ENCODE measurements at places on chromosomes 4 and X.

DNA sequence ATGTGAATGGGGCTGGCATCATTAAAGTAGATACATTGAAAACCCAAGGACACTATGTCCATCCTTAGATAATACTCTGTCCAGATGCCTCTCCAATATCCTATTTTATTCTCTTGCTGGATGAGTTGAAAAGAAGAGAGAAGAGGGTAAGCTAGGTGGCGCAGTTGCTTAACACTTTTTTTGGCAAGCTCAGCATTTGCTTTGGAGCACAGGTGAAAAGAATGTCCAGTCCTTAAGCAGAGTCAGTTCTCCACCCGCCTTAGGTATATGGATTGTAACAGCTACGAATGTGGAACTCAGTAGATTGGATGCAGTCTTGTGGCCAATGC is 208.4 kb downstream of the NWD2 start:
- peak; percentile 12 for DNase-seq

DNA sequence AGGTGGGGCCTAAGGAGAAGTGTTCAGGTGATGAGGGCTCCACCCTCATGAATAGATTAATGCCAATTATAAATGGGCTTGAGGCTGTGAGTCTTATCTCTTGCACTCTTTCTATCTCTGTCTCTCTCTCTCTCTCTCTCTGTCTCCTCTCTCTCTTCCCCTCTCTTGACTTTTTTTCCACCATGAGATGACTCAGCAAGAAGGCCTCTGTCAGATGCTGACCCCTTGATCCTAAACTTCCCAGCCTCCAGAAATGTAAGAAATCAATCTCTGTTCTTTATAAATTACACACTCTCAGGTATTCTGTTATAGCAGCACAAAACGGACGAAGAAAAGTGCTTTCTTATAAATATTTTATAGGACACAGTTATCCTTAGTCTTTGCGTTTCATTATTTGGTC is 184.9 kb upstream of the PCDH7 start:
- no peak for DNase-seq

DNA sequence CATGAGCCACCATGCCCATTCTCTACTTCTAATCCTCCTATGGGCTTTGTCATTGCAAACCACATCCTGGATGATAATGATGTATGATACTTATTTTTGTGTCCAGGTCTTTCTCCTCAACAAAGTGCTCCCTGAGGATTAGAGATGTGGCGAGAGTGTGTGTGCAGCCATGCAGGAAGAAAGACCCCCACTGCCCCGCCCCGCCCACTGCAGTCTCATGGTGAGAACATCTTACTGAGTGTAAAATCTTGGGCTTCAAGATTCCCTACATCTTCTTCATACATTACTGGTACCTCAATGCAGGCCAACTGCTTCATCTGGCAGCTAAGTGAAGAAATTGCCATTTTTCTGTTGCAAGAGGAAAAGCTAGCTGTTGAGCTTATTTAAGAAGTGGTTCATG is 25.9 kb upstream of the MAP3K15 start:
- no peak for DNase-seq

GRCh38 chrX:118989886-118990285 is 15.5 kb downstream of the LONRF3 start:
- no peak for DNase-seq

DNA sequence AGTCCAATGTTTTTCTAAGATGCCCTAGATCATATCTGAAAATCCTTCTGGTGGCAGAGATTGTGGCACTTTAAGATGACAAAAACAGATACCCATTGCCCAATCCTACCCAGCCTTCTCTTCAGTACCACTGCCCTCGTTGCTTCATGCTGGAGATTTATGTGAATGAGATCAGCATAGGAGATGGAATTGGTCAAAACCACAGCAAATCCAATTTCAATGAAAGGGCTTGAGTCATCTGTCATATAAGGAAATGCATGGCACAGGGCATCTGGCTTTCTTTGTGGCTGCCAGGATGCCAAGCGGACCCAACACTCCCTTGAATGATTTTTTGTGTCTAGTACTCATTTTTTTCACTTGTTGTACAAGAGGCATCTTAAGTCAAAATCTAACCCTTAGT is 16.8 kb downstream of the AFF2 start:
- no peak for DNase-seq

DNA sequence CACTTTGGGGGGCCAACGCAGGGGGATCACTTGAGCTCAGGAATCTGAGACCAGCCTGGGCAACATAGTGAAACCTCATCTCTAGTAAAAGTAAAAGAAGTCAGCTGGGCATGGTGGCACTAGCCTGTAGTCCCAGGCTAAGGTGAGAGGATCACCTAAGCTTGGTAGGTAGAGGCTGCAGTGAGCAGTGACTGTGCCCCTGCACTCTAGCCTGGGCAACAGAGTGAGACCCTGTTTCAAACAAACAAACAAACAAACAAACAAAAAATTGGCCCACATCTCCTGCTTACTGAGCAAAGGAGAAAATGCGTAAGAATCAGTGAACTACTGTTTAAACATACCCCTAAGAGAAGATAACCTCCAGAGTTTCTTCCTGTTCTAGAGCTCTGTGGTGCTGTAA is 85.3 kb downstream of the FRYL start:
- DNase-seq = no peak

DNA sequence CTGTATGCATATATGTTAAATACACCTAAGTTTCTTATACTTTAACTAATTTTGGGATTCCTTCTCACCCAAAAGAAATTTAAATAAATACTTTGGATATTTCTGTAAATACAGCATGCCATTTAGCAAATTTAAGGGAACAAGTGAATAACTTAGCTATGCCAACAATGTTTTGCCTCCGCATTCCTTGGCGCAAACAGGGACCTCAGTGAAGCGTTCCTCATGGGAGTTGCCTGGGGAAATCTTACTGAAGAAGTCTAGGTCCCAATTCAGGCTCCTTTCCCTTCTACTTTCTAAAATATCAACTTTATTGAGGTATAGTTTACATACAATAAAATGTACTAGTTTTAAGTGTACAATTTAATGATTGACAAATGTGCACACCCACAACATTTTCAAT is 25.0 kb downstream of the COL4A5 start:
- no peak for DNase-seq

DNA sequence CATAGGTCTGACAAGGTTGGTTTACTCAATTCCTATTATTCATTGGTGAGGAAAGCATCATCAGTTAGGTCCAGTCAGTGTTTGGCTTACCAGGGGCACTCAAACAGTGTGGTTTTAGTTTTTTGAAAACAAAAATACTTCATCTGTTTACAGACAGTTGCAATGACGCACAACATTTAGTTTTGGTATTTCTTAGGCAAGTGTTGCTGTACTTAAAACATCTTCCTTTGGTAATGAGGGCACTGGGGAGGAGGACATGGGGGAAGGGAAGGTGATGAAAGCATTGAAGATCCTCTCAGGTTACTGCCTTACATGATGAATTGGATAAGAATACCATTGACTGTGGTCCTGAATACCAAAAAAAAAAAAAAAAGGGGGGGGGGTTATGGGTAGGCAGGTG is 93.7 kb upstream of the MAOA start:
- no peak for DNase-seq

DNA sequence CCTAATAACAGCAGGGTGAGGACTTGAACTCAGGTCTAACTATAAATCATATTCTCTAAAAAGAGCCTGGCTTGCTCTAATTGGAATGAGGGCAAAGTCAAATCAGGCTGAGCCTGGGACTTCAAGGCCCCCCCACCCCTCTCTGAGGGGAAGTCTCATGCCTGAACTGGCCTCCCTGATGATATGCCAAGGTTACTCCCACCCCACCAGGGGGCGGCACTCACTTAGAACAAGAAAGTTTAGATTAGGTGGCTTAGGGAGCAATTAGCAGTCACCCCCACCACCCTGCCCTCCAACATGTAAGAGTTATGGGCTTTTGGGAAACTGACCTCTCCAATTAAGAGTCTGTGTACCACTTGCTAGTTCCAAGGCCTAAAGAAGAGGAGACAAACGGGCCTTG is 2.7 kb downstream of the FOXO4 start:
- DNase-seq = peak; percentile 41

DNA sequence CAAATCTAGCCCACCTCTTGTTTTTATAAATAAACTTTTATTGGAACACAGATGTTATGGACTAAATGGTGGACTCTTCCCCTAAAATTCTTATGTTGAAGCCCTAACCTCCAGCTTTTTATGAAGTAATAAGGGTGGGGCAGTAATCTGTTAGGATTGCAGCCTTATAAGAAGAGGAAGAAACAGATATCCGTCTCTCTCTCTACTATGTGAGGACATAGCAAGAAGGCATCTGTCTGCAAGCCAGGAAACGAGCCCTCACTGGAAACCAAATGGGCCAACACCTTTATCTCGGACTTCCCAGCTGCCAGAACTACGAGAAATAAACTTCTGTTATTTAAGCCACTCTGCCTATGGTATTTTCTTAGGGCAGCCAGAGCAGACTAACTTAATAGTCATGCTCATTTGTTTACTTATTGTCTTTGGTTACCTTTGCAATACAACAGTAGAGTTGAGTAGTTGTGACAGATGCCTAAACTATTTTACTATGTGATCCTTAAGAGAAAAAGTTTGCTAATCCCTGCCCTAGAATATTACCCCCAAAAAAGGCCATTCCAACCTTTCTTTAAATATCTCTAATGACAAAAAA is 67.4 kb downstream of the MANBA start:
- DNase-seq = no peak

GRCh38 chrX:150525061-150525919 is 43.1 kb upstream of the MTM1 start:
- no peak for DNase-seq

DNA sequence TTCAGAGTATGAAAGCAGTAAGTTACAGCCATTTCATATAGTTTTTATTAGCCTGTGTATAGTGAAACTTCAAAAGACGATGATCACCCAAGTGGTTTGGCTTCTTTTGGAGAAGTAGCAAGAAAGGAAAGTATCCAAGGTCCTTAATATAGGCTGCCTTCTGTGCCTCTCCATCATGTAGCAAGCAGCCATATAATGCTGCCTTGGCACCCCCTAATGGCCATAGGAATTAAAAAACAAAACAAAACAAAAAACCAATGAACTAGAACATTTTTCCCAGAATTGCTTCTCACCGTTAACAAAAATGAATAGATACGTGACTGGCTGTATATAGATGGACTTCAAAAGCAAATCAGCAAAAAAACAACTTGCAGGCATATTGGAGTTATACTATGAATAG is 18.9 kb downstream of the LAMP2 start:
- DNase-seq = no peak

GRCh38 chr4:99013402-99013843 is 17.9 kb downstream of the METAP1 start:
- DNase-seq = no peak

DNA sequence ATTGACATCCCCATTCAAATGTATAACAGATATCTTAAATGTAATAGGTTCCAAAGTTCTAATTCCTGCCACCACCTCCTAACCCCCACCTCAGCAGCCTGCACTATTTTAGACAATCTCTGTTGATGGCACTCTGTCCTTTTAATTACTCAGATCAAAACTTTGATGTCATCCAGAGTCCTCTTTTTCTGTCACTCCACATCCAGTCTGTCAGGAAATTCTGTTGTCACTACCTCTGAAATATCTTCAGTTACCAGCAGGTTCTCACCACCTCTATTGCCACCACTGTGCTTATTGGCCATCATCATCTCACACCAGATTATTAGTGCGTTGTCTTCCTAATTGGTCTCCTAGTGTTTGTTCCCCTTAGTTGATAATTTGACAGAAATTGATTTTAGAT is 76.2 kb downstream of the PTPN13 start:
- DNase-seq = no peak

DNA sequence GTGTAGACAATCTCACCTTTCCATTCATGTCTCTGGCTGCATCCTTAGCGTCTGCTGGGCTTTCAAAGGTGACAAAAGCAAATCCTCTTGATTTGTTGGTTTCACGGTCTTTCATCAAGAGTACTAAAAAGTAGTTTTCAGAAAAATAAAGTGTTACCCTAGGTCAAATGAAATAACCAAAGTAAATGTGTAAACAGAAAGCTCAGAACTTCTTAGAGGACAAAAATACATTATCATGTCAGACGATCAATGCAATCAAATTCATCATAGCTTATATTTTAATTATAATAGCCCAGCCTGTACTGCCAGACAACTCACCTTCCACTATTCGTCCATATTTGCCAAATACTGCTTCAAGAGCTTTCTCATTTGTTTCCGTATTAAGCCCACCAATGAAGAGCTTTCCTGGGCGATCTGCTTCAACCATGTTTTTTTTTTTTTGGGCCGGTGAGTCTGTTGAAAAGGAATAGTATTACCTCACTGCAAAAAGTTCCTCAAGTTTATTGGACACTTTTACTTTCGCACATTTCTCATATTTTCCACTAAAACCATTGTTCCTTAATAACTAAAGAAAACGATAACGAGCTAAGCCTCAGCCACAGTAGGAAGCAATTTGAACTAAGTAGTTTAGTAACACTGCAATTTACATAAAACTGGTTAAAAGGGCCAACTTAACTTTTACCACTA is 1.4 kb downstream of the RBMX start:
- no peak for DNase-seq

DNA sequence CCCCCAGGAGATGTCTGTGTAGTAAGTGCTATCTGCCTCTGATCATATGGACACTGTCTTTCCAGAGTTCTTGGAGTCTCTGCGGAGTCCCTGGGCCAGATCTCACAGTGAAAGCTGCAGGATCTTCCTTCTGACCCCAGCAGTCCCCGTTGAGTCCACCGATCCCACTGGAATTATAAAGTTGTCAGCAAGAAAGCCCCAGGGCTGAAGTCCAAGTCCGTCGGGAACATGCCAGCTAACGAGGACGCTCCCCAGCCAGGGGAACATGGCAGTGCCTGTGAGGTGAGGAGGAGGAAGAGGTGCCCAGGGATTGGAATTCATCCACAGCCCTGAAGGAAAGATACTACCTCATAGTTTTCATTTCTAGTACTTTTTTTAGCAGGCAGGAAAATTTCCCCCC is 9.3 kb downstream of the ZNF81 start:
- no peak for DNase-seq

- no peak for DNase-seq
These were observed 12.3 kb downstream of the PYURF start for GRCh38 chr4:88511236-88511635.

GRCh38 chrX:17442898-17443297 is 67.9 kb downstream of the NHS start:
- DNase-seq = no peak

DNA sequence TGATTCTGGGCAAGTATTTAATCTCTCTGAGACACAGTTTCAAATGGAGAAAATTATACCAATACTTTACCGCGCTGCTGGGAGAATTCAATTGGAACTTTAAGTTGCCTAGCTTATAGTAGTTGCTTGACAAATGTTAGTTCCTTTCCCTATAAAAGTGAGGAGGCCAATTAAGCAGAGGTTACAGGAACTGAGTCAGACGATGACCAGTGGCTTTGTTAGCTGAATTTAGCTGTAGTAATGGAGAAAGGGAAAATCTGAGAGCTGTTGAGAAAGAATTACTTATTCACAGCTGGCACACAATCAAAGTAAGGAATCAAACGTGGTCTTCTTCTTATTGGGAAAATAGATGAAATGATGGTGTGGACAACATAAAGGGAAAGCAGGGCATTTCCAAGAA is 29.6 kb downstream of the SMARCA1 start:
- no peak for DNase-seq

GRCh38 chr4:29927895-29928294 is 792.3 kb upstream of the PCDH7 start:
- DNase-seq = no peak

- DNase-seq = no peak
These were observed 108.4 kb upstream of the FAM241A start for GRCh38 chr4:112036886-112037285.

- DNase-seq = no peak
These were observed 697.3 kb downstream of the CCSER1 start for GRCh38 chr4:90824266-90825150.

- no peak for DNase-seq
These were observed 79.5 kb upstream of the SLC4A4 start for GRCh38 chr4:71259280-71259679.

- no peak for DNase-seq
These were observed 1049.9 kb upstream of the TENM3 start for GRCh38 chr4:181193131-181193930.

All from stimulated activated CD4-positive, alpha-beta T cell treated with anti-CD3 and anti-CD28 coated beads, TNF-alpha, amount 100 ng/mL, for 24 hours (primary cell).